Central memory CD4-positive, alpha-beta T cell (primary cell): ENCODE measurements at places on chromosomes 11 and 22.

- DNase-seq, result no peak
These were observed 23.0 kb downstream of the SCN4B start for GRCh38 chr11:118129471-118130172.

DNA sequence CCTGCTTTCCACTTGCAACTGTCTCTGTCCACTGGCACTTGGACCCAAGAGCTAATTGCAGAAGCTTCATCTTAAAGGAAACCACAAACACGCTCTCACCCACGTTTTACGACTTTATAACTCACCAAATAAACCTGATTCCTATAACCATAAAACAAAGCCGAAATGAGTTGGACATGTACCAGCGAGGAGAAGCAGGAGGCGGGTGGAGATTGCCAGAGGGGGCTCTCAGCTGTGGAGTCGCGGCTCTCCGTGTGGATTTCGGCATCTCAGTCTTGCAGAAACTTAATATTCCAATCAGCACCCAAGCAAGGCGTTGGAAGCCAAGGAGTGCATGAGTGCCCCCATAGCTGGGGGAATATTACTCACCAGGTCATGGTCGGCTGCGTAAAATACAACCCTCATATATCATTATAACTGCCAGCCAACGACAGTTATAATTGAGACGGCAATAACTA lies 483.6 kb downstream of the MN1 start:
- DNase-seq, result no peak

- DNase-seq, result no peak
These were observed 488.6 kb downstream of the METTL15 start for GRCh38 chr11:28596816-28597215.

GRCh38 chr11:65764434-65764833 lies 16.3 kb downstream of the AP5B1 start:
- DNase-seq, result no peak

DNA sequence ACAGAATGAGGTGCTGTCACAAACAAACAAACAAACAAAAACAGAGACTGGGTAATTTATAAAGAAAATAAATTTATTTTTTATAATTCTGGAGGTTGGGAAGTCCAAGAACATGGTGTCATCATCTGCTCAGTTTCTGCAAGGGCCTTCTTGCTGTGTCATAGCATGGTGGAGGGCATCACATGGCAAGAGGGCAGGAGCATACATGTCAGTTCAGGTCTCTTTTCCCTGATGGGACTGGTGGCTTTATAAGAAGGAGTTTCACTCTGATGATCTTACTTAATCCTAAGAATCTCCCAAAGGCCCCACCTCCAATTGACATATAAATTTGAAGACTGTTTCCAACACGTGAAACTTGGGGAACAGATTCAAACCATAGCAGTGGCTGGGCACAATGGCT lies 135.7 kb downstream of the NECTIN1 start:
- no peak for DNase-seq

GRCh38 chr11:61116426-61117167 lies 14.3 kb downstream of the CD5 start:
- no peak for DNase-seq

DNA sequence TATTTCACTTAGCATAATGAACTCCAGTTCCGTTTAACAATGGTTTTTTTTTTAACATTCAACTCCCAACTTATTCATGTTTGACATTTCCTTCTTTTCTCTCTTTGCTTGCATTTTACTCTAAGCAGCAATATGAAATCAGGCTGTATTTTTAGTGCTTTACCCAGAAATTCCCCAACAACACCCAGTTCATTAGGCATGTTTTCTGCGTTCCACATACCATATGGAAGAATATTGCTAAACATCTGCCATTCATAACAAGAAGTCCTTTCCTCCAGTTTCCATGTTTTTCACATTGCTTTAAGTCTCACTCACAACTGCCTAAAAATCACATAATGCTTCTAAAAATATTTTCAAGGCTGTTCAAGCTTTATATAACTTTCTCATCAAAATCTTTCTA lies 45.8 kb downstream of the PLAAT5 start:
- no peak for DNase-seq

GRCh38 chr11:19380375-19380774 lies 139.6 kb upstream of the E2F8 start:
- no peak for DNase-seq

DNA sequence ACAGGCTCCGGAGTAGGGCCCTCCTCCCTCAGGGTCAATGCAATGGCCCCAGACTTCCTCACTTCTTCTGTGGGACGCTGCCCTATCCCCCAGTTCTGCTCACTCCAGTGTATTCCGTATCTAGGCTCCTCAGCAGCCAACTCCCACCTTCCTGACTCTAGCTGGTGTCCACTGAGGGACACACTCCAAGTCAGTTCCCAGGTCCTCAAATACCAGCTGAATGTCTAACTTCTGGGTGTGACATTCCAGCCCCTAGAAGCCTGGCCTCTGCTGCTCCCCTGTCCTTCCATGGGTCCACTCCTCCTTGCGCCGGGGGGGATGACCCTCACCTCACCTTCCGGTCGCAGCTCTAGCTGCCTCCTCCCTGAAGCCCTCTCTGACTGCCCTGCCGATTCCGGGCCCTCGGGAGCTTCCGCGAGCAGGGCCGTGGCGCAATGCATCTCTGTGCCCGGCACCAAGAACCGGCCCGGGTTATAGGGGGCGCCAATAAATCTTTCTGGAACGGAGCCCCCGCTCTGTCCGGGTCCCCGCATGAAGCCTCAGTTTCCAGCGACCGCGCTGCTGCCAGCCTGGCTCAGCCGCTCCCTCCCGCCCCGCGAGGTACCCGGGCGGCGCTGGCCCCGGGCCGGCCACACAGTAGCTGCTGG lies 15.4 kb downstream of the BAD start:
- DNase-seq, result no peak

DNA sequence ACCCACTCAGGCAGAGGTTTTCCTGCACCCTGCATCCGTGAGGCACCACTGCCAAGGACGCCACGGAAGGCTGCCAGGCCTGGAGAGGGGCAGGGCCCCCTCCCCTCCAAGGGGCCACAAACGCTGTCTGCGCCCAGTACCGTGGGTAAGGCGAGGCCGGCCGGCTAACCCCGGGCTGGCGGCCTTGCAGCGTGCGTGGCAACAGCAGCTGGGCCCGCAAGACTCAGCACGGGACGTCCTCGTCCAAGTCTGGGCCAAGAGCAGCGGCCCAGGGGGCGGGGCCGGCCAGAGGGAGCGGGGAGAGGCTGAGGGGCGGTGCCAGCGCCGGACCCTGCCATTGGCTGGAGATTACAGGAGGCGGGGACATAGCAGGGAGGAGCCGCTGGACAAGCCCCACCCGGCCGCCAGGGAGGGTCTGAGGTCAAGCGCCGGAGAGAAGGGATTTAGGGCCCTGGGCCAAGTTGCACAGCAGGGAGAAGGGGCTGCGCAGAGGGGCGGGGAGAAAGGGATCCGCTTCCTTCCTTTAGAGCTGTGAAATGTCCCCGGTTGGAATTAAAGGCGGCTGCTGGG lies 16.0 kb downstream of the SLC43A1 start:
- no peak for DNase-seq

DNA sequence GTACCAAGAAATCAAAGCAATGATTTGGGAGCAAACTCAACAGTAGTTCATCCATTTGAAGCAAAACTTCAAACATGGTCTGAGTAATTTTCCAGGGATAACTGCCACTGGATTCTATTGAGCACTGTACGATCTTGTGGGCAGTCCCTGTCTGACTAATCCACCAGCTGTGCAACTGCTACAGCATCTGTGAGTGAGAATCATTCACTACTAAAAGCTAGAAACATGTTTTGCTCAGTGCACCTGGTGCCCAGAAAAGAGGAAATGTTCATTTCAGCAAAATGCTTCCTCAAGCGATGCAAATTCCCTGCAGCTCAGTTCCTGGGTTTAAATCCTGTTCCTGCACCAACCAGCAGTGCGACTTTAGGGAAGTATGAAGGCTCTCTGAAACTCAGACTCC lies 1077.9 kb downstream of the DLG2 start:
- DNase-seq, result no peak
